Hippocampal formation (tissue), 2 donors: ENCODE measurements at places on chromosomes 2 and 18.

- DNase-seq, result no peak
These were observed 327.1 kb upstream of the CDH19 start for GRCh38 chr18:66931010-66931409.

DNA sequence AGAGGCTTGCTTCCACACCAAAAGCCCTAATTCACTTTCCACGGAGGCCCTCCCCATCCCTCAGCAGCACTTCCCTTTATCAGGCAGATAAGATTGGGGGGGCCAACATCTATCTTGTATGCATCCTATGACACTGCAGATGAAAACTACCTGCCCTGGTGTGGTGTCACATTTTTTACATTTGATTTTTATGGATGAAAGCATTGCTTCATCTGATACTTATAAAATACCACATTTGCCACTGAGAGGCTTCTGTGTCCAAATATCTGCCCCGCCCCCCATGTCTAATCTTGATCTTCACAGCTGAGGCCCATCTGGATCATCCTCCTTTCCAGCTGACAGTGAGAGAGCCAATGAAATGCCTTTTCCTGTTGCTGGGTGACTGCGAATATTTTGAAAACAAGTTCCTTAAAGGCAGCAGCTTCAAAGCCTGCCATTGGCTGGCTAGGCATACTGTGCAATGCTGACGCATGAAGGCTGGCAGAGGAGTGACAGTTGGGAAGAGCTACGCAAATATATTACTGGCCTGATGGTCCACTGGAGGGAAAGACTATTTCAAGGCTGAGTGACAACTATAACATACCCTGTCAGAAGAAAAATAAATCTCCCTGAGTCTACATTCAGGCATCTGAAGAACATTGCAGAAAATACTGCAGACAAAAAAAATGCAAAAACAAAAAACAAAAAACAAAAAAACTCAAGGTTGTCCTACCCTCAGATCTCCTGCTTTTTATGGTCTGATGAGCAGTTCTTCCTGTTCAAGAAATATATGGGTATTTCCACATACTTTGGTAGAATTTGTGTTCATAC is 318.7 kb downstream of the PDE11A start:
- DNase-seq, result peak; percentile 58

GRCh38 chr2:25358249-25358815 is 16.6 kb upstream of the DNMT3A start:
- DNase-seq, result no peak

- no peak for DNase-seq
These were observed 128.2 kb upstream of the ALKAL2 start for GRCh38 chr2:415986-416610.

DNA sequence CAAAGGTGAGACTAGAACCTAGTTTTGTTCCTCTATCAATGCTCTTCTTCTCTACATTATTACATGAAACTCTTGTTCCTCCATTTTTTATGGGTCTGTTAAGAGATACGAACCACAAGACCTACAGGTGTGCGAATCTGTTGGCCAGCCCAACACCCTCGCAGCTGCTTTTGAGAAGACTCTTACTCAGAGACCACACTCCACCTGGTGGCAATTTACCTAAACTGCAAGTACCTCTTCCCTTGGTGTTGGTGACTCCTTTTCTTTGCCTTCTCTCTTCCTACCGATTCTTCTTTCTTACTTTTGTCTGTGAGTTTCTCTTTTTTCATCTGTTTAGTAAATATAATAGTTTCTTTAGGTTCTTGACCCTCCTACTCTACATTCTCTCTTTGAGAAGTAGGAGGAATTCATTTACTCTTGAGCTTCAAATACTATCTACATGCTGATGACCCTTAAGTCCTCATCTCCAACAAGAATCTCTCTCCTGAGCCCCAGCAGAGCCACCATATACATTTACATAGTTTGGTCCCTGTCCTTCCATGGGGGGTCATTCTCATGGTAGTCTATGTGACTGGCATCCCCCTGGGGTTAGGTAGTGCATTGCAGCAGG is 81.8 kb upstream of the GAREM1 start:
- peak; percentile 22 for DNase-seq

GRCh38 chr2:202760848-202761247 is 110.7 kb downstream of the ICA1L start:
- no peak for DNase-seq

DNA sequence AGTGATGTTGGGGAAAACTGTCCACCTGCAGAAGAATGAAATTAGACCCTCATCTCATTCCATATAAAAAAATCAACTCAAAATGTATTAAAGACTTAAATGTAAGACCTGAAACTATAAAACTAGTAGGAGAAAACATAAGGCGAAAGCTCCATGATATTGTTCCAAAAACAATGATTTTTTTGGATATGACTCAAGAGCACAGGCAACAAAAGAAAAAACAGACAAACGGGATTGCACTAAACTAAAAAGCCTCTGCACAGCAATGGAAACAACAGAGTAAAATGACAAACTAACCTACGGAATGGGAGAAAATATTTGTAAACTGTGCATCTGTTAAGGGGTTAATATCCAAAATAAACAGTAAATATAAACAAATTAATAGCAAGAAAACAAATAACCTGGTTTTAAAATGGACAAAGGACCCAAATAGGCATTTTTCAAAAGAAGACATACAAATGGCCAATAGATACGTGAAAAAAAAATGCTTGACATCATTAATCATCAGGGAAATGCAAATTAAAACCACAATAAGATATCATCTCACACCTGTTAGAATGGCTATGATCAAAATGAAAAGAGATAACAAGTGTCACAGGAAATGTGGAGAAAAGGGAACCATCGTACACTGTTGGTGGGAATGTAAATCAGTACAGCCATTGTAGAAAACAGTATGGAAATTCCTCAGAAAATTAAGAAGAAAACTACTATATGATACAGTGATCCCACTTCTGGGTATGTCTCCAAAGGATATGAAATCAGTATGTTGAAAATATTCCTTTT is 26.6 kb downstream of the LRRFIP1 start:
- DNase-seq, result no peak

DNA sequence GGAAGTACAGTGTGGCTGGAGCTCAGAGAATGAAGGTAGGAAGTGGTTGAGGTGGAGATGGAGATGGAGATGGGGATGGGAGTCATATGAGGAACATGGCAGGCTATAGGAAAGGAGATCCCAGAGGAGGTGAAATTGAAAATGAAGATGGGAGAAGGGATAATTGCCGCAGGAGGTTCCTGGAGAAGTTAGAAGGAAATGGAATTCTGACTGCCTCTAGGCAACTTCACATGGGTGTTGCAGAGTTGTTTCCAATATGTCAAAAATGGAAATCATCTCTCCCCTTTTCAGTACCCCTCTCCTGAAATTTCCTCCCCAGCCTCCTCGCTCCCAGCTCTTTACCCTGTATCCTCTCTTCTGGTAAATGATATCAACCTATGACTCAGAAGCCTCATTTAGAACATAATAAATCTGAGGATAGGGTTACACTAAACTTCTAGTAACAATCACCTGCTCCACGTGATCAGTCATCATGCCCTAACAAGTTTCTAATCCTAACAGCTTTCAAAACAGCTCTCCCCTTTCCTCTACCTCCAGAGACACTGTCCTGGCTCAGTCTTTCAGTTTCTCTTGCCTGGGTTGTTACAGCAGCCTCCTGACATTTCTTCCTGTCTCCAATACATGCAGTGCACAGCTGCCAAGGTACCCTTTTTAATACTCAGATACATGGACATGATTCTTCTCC is 201.9 kb upstream of the RBMS1 start:
- DNase-seq, result no peak
